CD4-positive, alpha-beta T cell treated with Interferon alpha-2 for 1 hour (primary cell): ENCODE measurements at places on chromosomes 4 and X.

GRCh38 chr4:88043001-88043400, 35.6 kb downstream of the PKD2 start:
- no peak for DNase-seq

DNA sequence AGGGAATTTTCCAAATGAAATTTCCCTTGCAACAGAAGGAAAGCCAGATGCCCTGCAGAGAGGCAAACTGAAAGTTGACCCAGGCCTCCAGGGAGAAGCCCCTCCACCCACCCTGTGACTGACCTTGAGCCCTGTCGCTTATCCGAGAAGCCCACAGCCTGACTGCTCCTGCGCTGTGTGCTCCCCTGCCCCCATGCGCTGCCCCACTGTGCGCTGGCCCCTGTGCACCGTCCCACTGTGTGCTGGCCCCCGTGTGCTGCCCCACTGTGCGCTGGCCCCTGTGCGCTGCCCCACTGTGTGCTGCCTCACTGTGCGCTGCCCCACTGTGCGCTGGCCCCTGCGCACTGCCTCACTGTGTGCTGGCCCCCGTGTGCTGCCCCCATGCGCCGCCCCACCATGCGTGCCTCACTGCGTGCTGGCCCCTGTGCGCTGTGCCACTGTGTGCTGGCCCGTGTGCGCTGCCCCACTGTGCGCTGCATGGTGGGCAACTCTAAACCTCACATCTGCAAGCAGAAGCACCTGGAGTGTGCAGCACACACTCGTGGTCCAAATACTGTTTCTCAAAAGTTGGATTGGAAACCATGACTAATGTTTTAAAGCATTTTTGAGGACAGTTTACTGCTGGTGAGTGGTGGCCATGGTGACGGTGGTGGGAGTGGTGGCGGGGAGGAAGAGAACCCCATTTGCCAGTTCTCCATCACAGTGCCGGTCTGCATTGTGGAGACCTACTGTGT, 8.3 kb upstream of the GRPEL1 start:
- no peak for DNase-seq

DNA sequence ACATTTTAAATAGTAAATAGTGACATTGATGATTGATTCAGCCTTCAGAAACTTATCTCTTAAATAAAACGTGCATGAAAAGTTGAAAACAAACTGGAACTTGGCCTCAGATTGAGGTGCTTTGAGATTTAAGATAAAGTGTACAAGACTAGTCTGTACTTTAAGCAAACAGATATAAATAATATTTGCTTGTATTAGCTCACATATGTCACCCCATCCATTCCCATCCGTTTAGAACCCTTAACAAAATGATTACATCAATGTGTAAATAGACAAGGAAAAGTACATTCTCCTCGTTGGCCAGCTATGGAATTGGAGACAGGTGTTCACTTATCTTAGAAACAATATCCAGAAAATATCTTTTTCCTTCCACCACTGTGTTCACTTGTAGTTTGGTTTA, 130.8 kb downstream of the BANK1 start:
- DNase-seq: no peak

DNA sequence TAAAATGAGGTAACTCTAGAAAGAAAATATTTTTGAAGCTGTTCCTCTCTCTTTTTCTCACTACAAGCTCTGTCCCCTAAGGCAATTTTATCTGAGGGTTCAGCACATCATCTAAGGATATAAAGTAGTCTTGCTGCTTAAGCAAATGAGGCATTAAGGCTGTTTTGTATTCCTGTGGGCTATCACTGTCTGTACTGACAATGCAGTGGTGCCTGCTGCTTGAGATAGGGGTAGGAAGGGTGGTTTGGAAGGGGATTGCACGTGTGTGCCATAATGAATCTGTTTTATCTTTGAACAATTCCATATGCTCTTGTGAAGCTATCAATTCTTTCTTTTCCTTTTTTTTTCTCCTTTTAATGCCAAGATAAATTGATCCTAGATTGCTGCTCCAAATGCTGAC, 128.0 kb upstream of the ATOH1 start:
- no peak for DNase-seq

DNA sequence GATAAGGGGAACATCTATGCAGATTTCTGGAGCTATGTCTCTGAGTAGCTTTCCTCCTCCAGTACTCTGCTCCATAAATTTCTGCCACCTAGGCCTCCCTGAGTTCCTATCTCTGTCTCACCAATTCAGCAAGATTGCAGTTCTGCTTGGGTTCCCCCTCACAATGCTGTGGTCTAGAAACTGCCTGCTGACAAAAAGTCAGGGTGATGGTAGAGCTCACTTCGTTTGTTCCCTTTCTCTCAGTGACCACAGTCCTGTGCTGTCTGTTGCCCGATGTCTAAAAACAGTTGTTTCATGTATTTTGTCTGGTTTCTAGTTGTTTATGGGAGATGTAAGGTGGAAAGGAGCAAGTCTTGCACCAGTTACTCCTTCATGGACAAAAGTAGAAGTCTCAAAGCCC, 41.1 kb downstream of the AMMECR1 start:
- DNase-seq: no peak

GRCh38 chr4:83701041-83701440, 165.1 kb downstream of the GPAT3 start:
- no peak for DNase-seq

GRCh38 chrX:129629837-129630236, 24.9 kb downstream of the APLN start:
- no peak for DNase-seq

DNA sequence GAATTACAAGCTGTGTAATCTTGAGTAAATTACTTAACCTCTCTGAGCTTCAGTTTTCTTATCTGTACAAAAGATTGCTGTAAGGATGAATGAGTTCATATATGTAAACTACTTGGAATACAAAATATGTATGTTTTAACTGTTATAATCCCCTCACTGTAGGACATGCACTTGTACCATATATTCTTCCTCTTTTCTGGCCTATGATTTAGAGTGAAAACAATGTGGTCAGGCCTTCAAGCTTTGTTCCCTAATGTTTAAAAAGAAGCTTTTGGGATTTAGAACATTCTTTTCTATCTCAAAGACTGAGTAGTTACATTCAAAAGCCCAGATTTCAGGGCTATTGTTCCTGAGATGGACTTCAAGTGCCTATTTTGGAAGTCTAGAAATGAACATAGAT, 26.7 kb upstream of the GPRIN3 start:
- DNase-seq: no peak

DNA sequence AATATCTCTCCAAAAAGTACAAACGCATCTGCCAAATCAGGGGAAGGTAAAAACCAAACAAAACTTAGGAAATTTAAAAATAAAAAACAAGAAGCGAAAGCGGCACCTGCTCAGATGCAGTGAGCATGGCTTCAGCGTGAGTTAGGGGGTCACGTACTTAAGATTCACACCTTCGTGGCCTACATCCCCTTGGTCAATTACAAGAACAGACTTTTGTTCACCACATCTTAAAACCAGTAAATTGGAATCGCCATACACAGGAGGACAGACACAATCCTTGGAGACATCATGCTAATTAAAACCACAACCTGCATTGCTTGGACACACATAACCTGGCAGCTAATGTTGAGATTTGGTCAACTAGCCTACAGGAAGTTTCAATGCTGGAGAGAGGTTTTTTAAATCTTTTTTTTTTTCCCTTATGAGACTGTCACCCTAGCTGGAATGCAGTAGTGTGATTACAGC, 12.5 kb upstream of the SEL1L3 start:
- peak; percentile 63 for DNase-seq

DNA sequence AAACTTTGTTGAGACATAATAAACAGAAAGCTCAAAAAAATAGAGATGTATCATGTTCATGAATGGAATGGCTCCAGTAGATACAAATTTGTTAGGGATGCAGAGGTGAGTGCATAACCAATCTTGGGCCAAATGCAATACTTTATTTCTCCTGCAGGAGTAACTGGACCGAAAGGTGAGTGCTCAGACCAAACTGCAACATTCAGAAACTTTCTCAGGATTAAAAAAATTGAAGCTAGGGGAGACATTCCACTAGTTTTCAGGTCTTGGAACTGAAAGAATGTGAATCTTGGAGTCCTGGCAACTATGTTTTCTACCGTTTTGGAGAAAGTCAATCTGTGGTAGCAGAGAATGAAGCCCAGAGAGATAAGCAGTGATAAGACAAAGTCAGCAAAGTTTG, 21.2 kb upstream of the LCORL start:
- no peak for DNase-seq

DNA sequence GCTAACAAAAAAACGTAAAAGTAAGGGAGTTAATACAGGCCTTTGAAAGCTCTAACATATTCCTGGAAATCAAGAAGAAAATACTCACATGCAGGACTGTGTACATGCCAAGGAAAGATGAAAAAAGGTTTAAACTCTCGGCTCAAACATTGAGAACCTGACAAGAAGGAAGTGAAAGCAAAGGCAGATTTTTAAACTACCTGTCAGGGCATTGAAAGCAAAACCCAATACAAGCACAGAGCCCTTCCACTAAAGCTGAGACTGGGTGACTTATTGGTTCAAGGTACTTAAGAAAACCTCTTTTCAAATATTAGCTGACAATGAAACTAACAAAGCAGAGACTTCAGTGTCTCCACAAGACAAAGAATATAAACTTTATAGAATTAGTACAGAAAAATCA, 313.0 kb upstream of the GRID2 start:
- no peak for DNase-seq

- no peak for DNase-seq
These were observed 372.6 kb upstream of the CTSO start for GRCh38 chr4:156326246-156326645.

DNA sequence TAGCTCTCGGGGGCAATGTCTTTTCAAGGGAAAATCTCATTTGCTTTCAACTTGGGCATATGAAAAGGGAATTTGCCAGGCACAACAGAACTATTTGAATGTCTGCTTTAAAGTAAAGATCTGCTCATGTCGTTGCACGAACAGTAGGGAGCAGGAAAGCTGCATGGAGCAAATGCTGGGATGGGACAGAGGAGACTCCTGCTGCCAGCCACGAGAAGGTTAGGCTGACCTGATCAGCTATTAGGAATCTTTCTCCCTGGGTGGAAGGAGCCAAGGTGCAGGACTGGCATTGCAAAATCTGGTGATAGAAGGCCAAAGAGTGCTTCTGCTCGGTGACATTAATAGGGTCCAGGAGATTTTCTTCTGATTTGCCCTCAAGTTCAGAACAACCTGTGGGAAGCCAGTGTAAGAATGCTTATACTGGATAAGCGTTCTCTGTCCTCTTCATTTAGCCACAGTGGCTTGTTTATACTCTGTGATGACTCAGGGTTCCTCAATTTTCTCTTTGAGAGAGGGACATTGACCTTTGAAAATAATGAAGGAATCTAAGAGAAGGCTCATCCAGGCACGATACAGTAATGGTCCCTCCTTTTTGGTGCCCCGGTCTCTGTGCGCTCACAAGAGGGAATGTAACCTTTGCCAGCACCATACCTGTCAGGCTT, 22.9 kb downstream of the FHL1 start:
- no peak for DNase-seq

DNA sequence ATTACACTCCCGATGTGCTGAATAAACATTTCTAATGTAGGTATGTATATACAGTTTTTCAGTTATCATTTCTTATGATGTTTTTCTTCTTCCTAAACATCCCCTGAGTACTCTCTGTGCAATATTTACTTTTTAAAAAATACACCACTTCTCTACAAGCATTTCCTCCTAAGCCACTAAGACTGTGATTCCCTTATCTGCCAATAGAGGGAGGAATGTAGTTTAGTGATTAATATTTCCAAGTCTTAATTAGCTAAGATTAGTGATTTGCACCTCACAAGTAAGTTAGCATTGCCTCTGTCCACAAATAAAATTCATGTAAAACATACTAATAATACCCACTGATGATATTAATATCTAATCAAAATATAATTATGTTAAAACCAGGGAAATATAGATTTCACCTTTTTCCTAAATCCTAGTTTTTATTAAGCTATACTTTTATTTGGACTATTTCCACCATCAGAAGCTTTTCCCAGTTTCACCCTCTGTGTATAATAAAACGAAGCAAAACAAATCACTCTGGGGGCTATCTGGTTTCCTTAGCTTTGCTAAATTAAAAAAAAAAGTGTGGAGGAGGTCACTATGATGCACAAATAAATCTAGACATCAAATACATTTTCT, 909.1 kb downstream of the FAT4 start:
- no peak for DNase-seq

- DNase-seq: no peak
These were observed 77.5 kb downstream of the INTS12 start for GRCh38 chr4:105630670-105631655.

- no peak for DNase-seq
These were observed 53.9 kb upstream of the ATP8A1 start for GRCh38 chr4:42710761-42711160.

- no peak for DNase-seq
These were observed 41.9 kb downstream of the SLC34A2 start for GRCh38 chr4:25697516-25697915.

- DNase-seq: no peak
These were observed 162.2 kb upstream of the FTHL17 start for GRCh38 chrX:31233941-31234496.

DNA sequence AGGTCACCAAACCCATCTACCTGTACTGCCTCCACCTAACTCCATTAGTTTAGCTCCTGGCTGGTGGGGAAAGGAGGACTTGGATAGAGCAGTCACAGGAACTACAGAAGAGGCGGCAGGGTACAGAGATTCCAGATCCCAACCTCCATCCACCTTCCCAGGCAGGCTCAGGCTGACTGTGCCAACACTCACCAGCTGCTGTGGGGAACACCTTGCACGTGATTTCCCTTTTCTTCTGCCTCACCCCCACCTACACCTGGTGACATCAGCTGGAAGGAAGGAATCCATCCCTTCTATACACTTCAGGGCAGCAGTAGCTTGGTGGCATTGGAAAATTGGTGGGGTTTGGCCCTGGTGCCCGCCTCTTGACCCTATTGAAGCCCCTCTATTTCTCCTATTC, 41.5 kb downstream of the EFNB1 start:
- DNase-seq: no peak

DNA sequence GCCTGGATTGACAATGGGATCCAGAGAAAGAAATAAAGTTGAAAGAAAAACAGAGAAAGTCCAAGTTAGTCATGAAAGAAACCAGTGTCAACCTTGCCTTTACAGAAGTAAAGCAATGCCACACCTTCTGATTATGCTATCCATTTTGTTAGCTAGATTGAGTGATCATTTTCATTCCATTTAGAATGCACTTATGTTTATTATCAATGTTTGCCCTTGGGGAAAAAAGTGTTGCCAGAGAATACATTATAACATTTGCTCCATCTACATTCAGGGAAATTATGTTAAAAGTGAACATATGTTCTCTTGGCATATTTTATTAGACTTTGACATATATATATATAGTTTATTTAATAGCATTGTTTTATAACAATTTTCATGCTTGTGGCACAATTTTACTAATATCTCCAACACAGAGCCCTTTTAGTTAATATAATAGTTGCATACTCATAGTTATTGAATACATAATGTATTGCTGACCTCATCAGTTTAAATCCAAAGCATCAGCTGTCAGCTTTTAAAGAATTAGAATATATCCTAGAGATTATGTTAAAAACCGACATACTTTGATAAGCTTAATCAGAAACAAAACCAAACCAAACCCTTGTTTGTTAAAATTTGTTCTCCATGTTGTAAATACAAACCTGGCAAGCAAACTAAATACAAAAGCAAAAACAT, 134.2 kb downstream of the SORBS2 start:
- no peak for DNase-seq
